Activated CD4-positive, alpha-beta T cell treated with anti-CD3 and anti-CD28 coated beads, Interleukin-10, Interleukin-2, amounts not matched to agents 100 ng/mL and 50 ng/mL, durations not matched to agents 16 hours and 8 hours (primary cell): ENCODE measurements at places on chromosomes 5 and 9.
A peak's percentile ranks its signal among the peaks of the same experiment; 100 is the strongest.

DNA sequence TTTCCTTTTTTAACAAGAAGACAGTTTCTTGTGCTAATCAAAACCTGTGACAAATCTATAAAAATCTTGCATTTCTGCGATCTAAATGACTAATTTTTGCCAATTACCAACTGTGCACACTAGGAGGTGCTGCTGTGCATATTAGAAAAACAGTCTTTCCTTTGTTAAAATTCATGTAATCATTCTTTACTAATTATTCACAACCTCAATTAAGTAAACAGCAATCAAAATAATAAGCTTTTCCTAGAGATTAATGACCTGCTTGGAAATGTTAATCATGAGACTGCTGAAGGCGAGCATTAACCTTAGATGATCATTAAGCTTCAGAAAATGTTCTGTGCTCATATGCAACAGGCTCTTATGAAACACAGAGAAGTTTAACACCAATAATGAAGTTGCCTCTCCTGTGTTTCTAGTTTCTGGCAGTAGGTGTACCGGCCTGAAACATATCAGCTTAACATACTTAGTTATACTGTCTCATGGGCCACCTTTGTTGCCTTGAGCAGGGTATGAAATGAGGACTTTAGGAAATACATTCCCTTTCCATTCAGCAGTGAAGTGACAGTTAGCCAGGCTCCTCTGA is 17.7 kb downstream of the RFESD start:
- peak; percentile 31 for DNase-seq

DNA sequence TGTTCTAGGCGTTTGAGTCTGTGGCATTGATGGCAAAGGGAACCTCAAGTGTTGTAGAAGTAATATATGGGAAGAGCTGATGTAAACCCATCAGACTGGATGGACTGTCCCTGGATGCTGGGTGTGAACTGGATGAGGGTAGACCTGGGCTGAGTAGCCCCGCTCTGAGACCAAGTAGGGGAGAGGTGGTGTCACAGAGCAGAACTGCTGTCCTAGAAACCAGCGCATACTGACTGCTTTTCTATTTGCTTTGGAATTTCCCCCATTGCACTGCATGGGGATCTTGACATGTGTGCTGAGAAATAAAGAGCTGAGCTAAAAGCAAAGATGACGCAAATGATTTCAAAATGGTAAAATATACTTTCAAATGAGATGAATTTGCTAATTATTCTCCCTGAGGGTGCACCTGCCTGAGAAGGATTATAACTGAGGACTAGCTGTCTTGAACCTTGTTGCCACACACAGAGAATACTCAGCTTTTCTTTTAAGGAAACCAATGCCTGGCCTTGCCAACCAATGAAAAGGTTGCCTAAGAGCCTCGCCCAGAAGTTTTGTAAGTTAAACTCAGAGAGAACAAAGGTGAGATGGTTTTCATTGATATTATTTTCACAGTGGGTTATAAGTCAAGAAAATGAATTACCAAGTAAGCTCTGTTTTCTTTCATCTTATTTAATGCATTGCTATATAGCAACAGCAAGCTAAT is 44.8 kb downstream of the NIM1K start:
- DNase-seq, result no peak

DNA sequence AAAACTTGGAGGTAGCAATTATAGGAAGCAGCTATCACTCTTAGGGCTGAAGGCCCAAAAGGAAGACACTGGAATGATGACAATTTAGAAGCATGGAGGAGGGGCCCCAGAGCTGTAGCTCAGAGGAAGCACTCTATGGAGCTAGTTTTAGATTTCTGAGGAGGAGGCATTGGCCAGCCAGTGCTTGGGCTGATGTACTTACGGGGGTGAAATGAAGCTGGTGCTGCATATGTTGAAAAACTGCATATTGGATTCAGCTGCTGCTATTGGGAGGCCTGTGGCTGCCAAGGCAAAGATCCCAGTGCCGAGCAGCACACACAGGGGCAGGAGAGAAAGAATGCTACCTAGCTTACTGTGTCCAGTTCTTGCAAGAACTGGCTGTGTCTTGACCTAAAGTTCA is 53.9 kb upstream of the HMHB1 start:
- DNase-seq, result no peak

- DNase-seq, result no peak
Measured at GRCh38 chr5:111742177-111742994, 14.6 kb downstream of the NREP start.

- DNase-seq, result no peak
Measured at GRCh38 chr9:136496801-136497620, 14.2 kb upstream of the SEC16A start.

DNA sequence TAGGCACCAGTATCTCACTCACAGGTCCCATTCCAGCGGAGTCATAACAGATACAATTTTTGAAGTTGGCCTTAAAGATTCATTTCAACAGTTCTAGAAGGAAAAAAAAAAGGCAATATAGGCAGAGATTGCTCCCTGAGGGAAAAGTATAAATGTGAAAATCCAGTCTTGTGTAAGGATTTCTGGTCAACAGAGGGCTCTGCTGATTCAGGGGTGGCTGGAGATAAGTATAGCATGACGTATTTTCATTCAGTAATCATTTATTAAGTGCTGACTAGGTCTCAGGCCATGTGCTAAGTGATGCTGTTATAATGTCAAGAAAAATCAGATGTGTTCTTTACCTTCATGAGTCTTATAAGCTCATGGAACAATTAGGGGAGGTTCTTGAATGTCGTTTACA is 377.3 kb upstream of the MEF2C start:
- no peak for DNase-seq

DNA sequence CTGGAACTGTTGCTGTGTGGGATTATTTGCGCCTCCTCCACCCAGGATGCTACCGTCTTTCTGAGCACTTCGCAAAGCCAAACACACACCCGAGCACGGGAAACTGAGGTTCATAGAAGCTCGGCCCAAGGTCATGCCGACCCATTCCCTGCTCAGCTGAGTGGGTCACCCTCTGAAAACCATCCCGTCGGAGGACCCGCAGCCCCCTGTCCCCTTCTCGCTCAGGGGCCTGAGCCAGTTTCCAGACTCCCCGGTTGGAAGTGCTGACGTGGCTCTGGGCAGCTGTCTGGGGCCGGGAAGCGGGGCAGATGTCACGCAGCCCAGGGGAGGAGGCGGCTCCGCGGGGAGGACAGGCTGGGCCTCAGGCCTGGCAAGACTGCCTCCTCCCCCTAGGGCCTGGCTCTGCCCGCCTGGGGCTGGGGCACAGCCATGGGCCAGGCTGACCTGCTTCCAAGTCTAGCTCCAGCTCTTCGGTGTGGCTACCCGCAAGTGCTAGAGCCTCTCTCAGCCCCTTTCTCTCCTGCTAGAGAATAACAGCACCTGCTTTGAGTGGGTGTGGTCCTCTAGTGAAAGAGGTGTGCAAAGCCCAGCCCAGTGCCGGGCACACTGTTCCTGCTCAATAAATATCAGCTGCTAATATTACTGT is 9.9 kb upstream of the CXXC5 start:
- DNase-seq, result no peak

GRCh38 chr5:38831909-38832308 is 13.9 kb upstream of the OSMR start:
- DNase-seq, result peak; percentile 40

- no peak for DNase-seq
Measured at GRCh38 chr9:113138760-113139159, 12.0 kb upstream of the SLC31A2 start.

DNA sequence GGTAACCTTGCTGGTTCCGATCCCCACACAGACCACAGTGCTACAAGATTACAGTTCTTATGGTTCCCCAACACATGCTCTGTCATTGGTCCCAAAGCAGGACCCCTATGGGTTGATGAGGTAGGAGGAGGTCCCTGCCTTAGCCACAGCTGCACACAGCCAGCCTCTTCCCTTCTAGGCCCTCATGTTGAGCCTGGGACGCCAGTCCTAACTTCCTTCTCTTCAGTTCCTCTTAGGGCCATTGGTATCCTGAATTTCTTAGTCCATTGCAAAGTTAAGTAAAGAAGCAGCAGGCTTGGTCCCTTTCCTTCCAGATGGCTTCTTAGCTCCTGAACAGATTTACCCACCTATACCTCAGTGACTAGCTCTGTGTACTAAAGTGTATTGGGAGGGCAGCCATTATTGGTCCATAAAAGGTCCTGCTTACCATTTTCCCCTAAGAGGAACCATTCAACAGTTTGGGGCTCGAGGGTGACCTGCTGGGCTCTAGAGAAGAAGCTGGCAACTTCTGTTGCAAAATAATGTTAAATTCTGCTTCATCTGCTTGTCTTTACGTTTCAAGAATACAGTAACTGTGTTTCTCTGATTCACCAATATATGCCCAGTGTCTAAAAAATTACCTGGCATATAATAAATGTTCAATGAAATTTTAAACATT is 50.2 kb downstream of the PDCD1LG2 start:
- no peak for DNase-seq

DNA sequence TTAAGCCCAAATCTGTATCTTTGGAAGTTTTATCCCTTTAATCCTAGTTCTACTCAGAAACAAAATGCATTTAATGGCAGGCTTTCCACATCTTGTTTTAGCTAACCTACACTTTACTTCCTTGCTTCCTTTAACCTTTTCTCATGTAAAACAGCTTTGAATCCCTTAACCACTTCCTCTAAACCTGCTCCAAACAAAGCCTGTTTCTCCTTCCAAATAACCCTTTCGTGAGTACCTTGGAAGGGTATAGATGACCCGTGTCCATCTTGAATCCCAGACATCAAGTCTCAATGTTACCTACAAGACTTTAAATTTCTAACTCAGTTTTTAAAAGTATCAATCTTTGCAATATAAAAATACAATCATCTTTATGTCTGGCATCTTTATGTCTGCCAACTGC is 78.4 kb downstream of the DROSHA start:
- DNase-seq, result no peak

DNA sequence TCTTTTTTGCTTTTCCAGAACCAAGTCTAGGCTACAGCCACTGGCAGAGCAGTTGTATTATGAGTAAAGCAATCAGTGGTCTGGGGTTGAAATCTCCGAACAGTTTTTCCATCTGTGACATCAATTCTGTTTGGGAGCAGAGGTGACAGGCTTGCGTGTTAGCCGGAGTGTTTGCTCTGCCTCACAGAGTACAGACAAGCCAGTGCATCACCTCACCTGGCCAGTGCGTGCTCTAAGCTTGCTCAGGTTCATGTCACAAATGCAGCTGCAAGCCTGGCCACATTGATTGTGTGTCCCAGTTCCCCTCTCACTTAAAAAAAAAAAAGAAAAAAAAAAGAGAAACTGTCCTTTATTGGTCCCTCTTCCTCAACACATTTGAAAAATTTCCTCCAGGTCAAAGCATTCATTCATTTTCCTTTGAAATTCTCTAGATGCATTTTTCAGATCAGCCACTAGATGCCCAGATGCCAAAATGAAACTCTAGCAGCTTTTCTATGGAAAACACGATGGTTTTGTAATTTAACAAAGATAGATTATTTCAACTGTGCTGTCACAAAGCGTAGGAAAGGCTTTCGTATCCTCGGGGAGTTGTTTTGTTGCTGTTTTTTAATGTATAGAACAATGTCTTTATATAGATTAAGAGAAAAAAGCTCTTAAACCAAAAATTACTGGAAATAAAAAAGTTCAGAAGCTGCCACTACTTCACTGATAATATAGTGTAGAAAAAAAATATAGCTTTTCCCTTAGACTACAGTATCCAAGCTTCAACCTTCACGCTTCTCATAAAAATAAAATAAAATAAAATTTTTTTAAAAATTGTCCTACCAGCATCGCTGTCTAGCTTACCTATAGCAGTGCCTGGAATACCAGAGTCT is 585.5 kb downstream of the TLE1 start:
- DNase-seq, result no peak

DNA sequence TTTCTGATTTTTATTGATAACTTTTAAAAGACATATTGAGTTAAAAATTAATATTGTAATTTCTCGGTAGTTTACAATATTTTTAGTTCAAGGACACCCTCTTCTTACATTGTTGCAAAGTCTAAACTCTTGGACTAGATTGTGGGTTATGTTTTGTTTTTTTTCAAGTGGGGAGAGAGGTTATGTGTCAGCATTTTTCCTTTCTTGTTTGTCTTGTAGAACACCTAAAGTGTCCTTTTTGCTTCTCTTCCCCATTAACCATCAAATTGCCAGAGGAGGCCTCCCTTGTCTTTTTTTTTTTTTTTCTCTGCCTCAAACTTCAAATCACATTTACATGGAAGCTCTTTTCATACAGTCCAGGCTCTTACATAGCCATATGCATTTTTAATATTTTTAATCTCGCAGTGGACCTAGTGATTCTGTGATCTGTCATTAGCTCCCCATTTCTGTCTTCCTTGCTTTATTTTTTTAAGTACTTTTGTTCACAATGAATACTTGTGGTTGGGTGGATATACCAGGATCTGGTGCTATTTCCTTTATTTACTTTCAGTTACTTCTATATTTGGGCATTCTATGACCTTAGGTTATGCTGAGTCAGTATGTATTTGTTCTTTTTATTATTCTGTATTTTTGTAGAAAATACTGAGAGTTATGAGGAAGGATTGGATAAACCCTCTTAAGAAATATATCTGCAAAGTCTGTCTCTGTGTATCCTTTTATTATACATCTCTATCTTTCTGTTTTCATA is 2280.6 kb upstream of the ACO1 start:
- no peak for DNase-seq

DNA sequence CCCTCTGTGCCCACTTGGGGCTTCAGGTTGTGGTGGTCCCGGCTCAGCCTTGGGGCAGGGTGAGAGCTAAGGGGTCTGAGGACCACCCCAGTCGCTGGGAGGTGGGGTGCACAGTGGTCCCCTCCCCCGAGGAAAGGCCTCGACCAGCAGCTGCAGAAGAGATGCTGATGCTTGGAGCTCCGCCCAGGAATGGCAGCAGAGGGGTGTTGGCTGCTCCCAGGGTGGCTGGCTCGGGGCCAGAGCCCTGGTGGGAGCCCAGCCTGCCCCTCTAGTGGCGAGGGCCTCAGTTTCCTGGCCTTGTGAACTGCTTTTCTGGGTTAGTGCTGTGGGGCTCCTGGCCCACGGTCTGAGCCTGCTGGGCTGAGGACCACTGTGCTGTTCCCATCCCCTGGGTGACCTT is 1.2 kb downstream of the DIPK1B start:
- DNase-seq, result no peak

DNA sequence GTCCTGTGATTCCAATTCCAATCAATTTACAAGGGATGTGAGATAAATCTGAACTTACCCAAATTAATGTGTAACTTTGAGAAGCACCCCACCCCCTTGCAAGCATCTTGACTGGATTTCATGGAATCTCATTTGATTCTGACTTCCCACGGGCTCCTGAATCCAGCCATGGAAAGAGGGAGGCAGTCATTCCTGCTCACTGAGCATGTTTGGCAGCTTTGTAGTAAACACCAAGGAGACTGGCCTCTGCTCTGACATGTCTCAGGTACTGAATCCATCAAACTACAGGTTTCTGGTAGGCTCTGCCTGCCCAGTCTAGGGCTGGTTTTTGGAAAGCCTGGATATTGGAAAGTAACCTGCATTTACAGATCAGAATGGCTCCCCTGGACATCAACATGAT is 357.6 kb downstream of the ARHGEF28 start:
- no peak for DNase-seq

DNA sequence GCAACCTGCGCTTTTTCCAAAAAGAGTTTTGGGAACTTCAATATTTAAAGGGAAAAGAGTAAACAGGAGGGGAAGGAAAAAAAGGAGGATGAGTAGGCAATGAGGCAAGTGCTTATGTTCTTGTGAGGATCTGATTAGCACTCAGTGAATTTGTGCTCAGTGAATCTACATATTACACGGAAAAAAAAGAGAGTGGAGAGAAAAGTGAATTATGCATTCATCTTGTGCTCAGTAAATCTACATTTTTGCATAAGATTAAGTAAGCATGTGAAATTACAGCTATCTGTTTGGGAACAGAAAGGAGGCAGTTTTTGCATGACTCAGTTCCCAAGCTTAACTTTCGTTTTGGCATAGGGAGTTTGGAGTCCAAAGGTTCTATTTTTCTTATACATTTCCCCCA is 170.1 kb downstream of the CDH10 start:
- DNase-seq, result no peak

- no peak for DNase-seq
Measured at GRCh38 chr5:82364497-82364896, 86.3 kb upstream of the RPS23 start.
